Left renal pelvis (tissue), 4 donors: ENCODE measurements at places on chromosomes 1 and 21. TPM values are rescaled to one million over a fixed set of nuclear protein-coding genes. Genes with fewer than 3 reads are reported as not detected.

DNA sequence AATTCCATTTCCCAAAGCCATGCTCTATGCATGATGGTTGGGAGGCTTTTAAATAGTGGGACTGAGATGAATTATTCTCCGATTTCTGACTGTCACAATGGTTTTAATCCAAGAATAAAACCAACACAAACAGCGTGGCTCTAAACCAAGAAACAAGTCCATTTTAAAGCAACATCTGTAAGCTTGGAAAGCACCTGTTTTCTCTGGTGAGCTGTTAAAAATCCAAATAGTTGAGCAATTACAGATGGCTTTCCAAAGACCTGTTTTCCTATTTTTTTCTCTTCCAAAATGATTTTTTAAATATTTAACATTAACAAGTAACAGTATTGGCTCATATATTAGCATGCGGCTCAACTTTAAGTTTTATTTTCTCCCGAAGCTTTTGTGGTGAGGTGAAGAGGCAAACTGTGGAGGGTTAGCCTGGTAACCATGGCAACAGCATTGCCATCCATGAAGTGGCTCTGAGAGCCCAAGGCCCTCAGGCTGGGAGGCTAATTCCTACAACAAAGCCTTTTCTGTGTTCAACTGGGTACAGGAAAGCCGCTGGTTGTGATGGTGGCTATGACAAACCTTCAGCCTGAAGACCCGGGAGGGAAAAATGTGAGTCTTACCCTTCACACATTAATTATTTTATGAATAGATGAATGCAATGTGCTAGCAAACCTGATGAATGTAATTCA is 56.7 kb upstream of the B3GALT5 start:
- DNase-seq = no peak

DNA sequence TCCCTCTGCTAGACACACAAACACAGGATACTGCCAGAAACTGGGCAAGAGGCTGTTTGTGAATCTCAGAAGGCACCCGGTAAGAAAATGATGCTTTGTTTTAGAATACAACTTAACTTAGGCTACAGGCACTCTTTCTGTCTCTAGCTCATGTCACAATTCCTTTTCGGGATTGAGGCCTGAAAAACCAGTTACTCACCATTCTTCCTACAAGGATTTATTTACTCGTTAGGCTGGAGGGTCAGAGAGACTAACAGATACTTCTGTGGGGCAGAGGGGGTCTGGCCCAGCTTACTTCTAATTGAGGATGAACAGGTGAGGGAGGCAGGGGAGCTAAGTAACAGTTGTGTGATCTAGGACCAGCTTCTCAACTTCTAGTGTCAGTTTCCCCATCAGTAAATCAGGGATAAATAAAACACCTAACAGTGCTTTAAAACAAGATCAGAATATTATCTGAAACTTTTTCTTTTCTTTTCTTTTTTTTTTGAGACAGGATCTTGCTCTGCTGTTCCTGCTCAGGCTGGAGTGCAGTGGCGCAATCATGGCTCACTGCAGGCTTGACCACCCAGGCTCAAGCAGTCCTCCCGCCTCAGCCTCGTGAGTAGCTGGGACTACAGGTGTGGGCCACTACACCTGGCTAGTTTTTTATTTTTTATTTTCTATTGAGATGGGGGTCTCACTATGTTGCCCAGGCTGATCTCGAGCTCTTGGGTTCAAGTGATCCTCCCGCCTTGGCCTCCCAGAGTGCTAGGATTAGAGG is 31.9 kb downstream of the NFYC start:
- no peak for DNase-seq

The OPRD1 gene
- polyA plus RNA-seq = 0.29 TPM

DNA sequence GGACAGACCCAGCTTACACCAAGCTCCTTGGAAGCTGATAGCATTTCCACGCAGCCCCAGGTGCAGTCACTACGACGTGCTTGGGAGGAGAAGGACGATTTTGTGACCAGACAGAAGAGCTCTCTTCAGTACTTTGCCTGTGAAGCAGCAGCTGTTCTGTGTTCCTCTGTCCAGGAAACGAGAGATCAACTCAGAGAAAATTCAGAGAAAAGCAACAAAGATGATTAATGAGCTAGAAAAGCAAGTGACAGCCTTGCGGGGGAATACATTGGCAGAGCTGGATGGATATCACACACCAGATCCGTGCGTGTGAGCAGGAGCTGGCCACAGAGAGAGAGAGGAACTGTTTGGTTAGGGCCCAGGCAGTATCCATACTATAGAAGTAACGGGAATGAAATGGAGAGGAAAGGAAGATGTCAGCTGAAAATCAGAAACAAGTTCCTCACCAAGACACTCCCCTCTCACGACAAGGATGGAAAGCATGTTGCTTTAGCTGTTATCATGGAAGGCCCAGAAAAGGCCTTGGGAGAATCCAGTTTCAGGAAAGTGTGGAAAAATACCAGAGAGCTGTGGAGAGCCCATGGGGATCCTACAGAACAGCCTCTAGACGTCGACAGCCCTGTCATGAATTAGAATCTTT is 106.2 kb downstream of the TOMM20 start:
- peak; percentile 51 for DNase-seq

GRCh38 chr1:109274533-109275476 is 8.1 kb downstream of the PSRC1 start:
- DNase-seq = no peak

DNA sequence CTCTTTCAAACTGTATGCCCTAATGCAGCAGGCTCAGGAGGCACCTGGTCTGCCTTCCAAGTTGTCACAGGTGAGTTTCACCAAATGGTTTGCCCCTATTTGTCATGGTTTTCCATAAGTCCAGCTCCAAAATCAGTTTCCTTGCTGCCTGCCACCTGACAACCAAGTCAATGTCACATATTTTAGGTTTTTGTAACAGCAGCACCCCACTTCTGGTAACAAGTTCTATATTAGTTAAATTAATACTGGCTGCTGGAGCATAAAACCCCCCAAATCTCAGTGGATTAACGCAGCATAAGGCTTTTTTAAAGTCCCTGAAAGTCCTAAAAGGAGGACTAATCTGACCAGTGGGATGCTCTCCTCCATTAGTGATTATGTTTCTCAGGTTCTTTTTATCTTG is 200.7 kb downstream of the RRAGC start:
- no peak for DNase-seq

DNA sequence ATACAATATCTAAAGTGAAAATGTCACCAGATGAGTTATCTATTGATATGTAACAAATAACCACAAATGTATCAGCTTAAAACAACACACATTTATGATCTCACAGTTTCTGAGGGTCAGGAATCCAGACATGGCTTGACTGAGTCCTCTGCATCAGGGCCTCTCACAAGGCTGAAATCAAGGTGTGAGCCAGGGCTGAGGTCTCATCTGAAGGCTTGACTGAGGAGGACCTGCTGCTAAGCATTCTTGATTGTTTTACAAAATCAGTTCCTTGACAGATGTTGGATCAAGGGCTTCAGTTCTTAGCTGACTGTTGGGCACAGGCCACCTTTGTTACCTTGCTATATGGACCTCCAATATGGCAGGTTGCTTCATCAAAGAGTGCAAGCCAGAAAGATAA is 483.7 kb downstream of the CAMTA1 start:
- no peak for DNase-seq

DNA sequence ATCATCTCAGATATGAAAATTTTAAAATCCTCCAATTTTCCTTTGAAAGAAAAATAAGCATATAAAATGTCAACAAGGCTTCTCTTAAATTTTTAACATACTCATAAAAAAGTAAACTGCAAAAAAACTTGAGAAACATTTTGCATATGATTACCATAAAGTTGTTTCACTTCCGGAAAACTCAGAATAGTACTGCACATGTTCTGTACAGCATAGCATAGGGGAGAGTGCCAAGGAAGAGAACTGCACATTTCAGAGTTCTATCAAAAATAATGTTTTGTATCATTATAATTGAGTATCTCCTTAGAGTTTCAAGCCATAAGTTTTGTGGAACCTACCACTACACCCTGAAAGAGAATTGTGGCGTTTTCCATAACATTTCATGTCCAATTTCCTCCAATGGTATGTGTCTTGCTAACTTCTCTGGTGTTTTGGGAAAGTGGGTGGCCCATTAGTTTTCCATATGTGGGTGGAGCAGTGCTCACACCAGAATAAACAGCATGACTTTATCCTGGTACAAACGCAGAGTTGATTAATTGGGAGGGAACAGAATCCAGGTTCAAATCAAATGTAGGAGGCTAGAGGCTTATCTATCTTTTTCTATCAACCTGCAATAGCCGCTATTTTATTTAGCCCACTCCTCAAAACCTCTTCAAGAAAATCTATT is 430.9 kb downstream of the LMO4 start:
- DNase-seq = no peak

DNA sequence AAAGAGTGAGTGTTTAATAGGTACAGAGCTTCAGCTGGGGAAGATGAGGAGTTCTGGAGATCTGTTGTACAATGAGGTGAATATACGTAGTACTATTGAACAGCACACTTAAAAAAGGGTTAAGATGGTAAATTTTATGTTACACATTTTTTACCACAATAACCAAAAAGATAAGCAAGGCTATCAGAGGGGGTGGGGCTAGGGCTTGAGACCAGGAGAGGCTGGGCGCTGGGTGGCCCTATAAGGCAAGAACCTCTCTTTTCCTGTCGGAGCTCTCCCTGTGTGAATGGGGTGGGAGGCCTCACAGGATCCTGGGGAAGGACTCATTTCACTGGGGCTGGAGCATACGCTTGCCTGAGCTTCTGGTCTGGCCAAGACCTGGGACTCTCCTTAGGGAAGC is 9.0 kb downstream of the SLC41A1 start:
- no peak for DNase-seq

The TFF1 gene
- polyA plus RNA-seq = not detected

GRCh38 chr1:31920956-31921355 is 17.2 kb downstream of the PTP4A2 start:
- DNase-seq = no peak

DNA sequence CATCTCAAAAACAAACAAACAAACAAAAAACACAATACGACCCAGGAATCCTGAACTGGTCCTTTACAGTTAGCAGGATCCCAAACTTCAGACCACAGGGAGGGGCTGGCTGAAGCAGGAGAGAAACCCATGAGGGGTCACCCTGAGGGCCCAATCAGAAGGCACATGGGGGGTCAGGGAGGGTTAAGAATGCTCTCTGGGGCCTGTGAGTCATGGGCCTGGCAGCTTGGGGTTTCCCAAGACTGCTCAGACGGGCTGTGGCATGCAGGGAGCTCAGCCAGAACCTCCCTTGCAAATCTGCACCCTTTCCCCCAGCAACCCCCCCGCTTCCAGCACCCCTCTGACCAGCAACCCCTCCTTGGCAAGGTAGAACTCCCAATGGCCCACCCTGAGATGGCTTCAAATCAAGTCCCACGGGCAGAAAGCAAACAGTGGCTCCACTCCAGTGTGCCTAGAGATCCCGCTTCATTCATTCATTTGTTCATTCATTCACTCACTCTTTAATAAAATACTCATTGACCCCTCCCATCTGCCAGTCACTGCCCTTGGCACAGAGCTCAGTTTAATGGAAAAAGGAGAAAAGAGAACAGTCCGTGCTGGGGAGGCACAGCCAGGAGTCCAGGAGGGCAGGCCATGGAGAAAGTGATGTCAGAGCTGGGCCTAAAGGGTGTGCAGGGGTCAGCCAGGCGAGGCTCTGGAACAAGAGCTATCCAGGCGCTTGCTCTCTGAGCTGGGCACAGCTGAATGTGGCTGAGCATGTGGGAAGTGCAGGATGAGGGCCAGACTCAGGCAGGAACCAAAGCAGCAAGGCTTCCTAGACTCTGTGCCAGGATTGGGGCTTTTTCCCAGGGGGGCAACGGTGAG is 8.2 kb downstream of the UQCRHL start:
- DNase-seq = no peak

GRCh38 chr1:3450983-3451382 is 3.5 kb upstream of the ARHGEF16 start:
- DNase-seq = no peak

GRCh38 chr1:34906222-34906621 is 23.2 kb downstream of the DLGAP3 start:
- no peak for DNase-seq

DNA sequence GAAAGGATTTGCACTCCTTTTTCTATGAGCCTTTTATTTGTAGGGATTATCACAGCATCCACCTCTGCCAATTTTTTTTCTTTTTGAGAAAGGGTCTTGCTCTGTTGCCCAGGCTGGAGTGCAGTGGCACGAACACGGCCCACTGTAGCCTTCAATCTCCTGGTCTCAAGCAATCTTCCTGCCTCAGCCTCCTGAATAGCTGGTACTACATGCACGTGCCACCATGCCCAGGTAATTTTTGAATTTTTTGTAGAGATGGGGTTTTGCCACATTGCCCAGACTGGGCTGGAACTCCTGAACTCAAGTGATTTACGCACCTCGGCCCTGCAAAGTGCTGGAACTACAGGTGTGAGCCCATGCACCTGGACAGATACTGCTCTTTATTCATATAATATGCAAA is 2.1 kb downstream of the SAMSN1 start:
- DNase-seq = no peak

The PLA2G5 gene
- not detected for polyA plus RNA-seq

GRCh38 chr1:218636548-218636947 is 291.4 kb downstream of the TGFB2 start:
- DNase-seq = no peak

The PHF13 gene
- 25.3 TPM for polyA plus RNA-seq

DNA sequence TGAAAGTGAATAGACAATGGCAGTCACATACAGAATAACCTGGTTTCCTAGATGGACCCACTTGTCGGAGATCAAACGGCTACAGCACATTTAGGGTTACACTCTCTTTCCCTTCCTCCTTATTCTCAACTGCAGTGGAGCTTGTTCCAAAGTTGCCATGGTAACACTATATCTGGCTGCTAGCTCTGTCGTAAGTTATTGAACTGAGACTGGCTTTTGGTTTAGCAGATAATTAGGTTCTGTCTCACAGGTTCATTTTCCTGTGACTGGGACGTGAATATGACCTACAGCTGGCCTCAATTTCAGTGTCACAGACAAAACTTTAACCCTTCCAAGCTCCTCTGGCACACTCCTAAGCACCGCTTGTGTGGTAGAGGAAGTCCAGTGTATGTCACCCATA is 875.8 kb downstream of the USP25 start:
- DNase-seq = no peak

The TNNT2 gene
- 18.9 TPM for polyA plus RNA-seq

- DNase-seq = no peak
Observed at GRCh38 chr1:26972390-26972789, 12.1 kb upstream of the KDF1 start.

DNA sequence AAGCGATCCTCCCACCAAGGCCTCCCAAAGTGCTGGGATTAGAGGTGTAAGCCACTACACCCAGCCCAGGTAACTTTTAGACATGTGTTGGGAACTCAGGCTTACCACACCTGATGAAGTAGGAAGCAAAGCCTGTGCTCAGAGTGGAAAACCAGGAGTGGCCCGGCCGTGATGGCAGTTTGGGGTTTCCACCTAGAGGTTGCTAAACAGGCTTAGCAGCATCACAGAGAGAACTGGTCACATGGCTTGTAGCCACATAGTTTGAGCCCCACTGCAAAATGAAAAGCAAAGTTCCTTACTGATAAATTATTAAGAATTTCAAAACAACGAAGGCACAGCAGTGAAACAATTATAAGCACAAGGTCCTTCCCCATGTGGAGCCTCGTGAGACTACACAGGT is 142.6 kb upstream of the CXADR start:
- no peak for DNase-seq
